ENCODE measurements at places on chromosomes 16 and 17. TPM values are rescaled to one million over a fixed set of nuclear protein-coding genes. Genes with fewer than 3 reads are reported as not detected.

TP53TG3 gene
- total RNA-seq: 3.7 TPM

TSNAXIP1 gene
- not detected for total RNA-seq

TRIM65 gene
- 36.9 TPM for total RNA-seq

PDIA2 gene
- not detected for total RNA-seq

NOG gene
- 28.4 TPM for total RNA-seq

CA7 gene
- not detected for total RNA-seq

SLFN12 gene
- total RNA-seq: 7.7 TPM

IRF8 gene
- total RNA-seq: not detected

TEKT5 gene
- not detected for total RNA-seq

ZNRF1 gene
- total RNA-seq: 29.5 TPM

AMFR gene
- total RNA-seq: 117 TPM

RNF222 gene
- not detected for total RNA-seq

ZNF286A gene
- 22.5 TPM for total RNA-seq

IGF2BP1 gene
- 18.6 TPM for total RNA-seq

CETP gene
- not detected for total RNA-seq

GPT2 gene
- total RNA-seq: 20.7 TPM

WIPF2 gene
- total RNA-seq: 4.2 TPM

CHD9 gene
- 20.5 TPM for total RNA-seq

EFNB3 gene
- 7.7 TPM for total RNA-seq

ARL5C gene
- not detected for total RNA-seq

PRCD gene
- 1.5 TPM for total RNA-seq

CCT6B gene
- 0.10 TPM for total RNA-seq

RHOT2 gene
- total RNA-seq: 95.4 TPM

ZNF689 gene
- total RNA-seq: 9.5 TPM

TMEM114 gene
- total RNA-seq: not detected

SPATA22 gene
- total RNA-seq: not detected

ITGAE gene
- 34.0 TPM for total RNA-seq

MYH2 gene
- not detected for total RNA-seq

CCL8 gene
- total RNA-seq: not detected

RASD1 gene
- not detected for total RNA-seq

ABCA8 gene
- total RNA-seq: not detected

CDH8 gene
- not detected for total RNA-seq

CLDN9 gene
- total RNA-seq: not detected

PERCC1 gene
- not detected for total RNA-seq

MAF gene
- total RNA-seq: not detected

LGALS9B gene
- not detected for total RNA-seq

METRN gene
- 119 TPM for total RNA-seq

CDR2L gene
- 3.6 TPM for total RNA-seq

PIMREG gene
- total RNA-seq: 12.9 TPM

KCNH6 gene
- not detected for total RNA-seq

DRC7 gene
- total RNA-seq: not detected

CEP112 gene
- total RNA-seq: 2.5 TPM

STAT5A gene
- total RNA-seq: 1.7 TPM

EIF1 gene
- 78.2 TPM for total RNA-seq

GAST gene
- total RNA-seq: not detected

GNG13 gene
- total RNA-seq: not detected

MPV17L gene
- total RNA-seq: not detected

ENPP7 gene
- not detected for total RNA-seq

ABCA9 gene
- not detected for total RNA-seq

KRTAP9-4 gene
- total RNA-seq: not detected

LITAFD gene
- not detected for total RNA-seq

PLXDC1 gene
- 0.13 TPM for total RNA-seq
